Substantia nigra (tissue), 51 donors: ENCODE measurements at places on chromosomes 11 and 22.

- no peak for DNase-seq
These were observed 777 bp downstream of the TBX10 start for GRCh38 chr11:67638535-67639437.

DNA sequence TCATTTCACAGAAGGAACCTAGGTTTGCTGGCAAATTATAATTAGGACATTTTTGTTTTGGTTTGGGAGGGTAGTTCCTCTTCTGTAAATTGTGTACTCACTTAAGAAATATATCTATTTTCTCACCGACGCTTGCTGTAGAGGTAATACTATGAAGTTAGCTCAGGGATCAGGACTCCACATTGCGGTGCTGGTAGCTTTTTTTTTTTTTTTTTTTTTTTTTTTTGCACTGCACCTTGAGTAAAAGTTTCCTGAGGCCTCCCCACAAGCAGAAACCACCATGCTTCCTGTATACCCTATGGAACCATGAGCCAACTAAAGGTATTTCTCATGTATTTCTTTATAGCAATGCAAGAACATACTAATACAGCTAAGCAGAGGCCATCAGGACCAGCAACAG is 14.7 kb downstream of the UBTFL1 start:
- no peak for DNase-seq

DNA sequence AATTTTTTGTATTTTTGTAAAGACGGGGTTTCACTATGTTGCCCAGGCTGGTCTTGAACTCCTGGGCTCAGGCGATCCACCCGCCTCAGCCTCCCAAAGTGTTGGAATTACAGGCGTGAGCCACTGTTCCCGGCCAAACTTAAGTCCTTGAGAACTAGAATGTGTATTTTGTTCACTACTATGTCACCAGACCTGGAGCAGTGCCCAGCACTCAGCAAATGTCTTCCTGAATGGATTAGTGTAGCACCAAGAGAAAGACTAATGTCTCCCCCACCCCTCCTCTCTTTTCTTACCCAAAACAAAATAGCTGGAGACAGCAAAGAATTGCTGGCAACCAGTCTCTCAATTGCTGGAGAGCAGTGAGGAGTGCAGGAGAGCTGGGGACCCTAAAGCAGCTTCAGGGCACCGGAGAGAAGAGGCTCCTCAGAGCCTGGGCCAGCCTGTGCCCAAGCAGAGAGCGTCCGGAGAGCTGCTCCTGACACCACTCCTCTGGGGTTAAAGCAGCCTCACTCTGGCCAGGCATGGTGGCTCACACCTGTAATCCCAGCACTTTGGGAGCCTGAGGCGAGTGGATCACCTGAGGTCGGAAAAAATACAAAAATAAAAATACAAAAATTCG is 14.9 kb downstream of the SLC25A18 start:
- DNase-seq = no peak

GRCh38 chr22:28594797-28595462 is 84.7 kb downstream of the TTC28 start:
- DNase-seq = no peak

DNA sequence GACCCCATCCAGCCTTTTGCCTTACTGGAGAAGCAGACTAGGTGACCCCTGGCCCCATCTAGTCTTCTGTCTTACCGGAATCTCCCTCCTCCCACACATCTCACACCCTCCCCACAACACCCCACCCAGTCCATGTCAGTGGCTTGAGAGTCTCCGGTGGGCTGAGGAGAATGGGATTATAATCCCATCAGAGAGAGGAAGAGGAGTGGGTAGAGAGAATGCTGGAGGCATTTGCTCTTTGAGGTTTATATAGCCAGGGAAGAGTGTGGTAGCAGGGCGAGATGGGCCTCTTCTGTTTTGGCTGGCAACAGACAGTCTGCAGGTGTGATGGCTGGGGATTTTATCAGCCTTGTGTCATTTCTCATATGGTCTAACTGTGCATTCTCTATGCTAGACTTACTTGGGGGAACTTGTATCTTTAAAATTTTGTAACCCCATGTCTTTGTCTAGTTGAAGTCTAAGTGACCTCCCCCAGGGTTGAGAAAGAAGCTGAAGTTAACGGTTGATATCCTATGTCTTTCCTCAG is 50.3 kb downstream of the GRAMD1B start:
- no peak for DNase-seq

DNA sequence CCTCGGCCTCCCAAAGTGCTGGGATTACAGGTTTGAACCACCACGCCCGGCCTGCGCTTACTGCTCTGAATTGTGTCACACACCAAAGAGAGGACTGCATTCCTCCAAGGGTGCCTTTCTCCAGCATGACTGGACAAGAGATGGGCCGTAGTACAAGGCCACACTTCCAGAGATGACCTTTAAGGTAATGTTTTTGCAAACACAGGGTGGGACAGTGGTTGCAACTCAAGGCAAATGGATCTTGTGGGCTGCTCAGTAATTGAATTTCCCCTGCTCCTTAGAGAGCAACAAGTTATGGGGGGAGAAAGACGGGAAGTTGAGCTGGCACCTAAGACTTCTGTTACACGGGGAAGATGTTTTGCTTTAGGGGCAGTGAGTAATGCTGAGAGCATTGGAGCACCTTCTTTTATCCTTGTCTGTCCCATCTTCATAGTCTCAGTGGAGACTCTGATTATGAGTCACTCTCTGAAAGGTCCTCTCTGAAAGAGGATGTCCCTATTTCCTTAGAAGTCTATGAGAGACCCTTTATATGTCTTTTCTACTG is 66.3 kb downstream of the C11orf91 start:
- DNase-seq = no peak

DNA sequence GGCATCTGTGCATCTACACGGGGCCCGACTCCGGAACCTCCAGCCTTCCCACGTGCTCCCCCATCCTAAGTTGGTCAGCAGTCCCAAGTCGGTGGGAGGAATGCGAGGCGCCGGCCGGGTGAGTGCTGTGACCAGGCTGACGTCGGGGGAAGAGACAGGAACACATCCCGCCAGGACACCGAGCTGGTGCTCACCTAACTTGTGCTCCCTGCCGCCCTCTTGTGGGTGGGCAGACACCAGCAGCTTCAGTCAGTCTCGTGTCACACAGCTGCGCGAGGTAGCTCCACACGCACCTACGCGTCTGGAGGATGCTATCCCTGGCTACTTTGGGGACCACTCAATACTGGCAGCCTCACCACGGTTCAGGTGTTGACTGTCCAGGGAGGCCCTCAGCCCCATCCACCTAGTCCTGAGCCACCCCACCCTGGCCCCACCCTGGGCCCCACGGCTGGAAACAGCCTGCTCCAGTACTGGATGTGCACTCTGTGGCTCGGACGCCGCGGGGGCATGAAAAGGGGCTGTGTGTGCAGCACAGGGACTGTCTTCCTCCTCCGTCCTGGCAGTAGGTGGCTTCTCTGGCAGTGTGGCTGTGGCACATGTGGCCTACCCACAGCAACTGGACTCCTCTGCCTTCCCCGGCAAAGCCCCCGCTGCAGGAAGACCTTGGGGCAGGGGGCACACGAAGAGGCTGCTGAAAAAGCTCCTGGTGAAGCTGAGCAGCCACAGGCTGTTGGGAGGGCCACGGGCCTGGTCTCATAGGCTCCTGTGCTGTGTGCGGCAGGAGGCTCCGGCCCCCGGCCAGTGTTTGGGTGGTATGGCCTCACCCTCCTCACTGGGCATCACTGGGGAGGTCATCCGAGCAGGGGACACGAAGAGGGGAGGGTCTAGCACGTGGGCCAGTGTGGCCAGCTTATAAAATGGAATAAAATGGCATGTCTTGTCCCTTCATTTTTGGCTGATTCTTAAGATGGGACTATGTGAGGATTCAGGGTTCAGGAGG is 11.2 kb upstream of the BID start:
- no peak for DNase-seq

DNA sequence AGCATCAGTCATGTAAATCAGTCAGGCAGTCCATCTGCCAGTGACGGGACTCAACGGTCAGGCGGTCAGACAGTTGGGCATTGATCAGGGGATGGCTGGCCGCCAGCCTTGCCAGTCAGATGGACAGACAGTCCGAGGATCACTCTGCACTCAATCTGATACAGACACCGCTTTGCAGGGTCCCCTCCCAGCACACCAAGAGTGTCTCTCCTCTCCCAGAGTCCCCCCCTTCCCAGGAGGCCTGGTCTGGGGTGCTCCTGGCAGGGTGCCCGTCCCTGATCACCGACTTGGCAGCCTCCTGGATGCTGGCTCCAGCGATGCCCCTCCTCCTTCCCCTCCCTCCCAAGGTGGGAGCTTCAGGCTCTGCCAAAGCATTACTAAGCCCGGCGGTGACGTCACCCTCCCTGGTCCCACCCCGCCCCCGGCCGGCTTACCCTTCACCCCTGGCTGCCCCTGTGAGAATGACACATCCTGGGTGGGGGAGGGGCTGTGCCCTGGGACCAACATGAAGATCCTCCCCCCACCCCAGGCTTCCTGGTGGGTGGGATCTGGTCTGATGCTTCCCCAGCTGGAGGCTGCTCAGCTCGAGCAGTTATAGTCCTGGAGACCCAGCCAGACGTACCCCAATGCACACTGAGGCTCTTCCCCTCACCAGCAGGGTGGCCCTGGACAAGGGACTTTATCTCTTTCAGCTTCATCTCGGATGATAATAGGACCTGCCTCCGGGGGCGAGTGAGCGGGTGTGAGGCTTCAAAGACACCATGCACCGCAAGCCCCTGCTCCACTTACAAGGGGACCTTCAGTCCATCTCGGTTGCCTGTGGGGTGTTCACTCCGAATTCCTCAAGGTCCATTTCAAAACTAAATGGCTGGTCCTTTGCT is 69.2 kb downstream of the CD82 start:
- DNase-seq = peak; percentile 83

- DNase-seq = no peak
These were observed 4.0 kb downstream of the APBB1 start for GRCh38 chr11:6414874-6415328.

DNA sequence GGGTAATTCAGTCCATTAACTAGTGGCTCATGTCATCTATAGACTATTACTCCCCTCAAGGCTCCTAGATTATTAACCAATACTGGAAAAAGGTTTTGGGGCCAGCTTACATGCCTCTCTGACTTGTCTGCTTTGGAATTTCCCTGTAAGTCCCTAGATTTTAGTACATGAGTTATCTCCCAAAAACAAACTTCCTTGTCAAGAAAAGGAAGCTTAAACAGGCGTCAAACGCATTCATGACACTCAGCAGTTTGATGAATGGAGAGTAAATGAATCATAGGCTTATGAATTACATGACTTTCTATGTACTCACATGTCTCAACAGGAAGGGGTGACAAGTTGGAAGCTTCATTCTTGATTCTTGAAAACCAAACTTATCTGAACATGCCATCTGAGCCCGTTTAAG is 70.8 kb downstream of the BLID start:
- DNase-seq = no peak
